ENCODE measurements at places on chromosomes 11 and 22. TPM values are rescaled to one million over a fixed set of nuclear protein-coding genes. Genes with fewer than 3 reads are reported as not detected.

GRCh38 chr22:27401321-27401720 is 400.2 kb downstream of the MN1 start:
- no peak for DNase-seq

DNA sequence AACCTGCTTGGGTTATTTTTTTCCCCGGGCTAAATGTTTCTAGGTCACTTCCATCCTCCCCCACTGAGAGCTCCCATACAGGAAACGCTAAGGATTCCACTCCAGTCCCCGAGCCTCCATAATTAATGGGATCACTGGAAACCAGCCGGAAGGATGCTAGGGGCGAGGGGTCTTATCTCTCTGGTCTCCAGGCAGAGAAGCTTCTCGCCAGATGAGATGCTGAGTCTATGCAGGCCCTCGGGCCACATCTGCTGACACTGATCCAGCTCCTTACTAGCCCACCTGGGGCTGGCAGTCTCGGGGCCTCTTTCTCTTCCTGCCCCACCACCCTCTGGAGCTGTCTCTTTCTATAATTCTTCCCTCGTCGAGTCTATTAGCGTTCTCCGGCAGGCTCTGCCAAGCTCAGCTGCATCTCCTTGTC is 125.9 kb upstream of the SYT13 start:
- no peak for DNase-seq

DNA sequence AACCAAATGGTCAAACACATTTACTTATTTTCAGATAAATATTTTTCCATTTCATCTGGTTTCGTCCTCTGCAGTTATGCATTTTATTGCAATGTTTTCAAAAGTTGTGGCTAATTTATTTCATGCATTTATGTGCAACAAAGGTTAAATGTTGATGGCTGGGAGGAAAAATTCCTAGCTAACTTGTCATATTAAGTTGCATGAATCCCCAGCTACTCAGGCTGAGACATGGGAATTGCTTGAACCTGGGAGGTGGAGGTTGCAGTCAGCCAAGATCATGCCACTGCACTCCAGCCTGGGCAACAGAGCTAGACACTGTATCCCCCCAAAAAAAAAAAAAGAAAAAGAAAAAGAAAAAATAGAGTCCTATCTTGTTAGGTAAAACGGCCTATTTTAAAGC is 1862.4 kb upstream of the RAG2 start:
- DNase-seq = no peak

- no peak for DNase-seq
Observed at GRCh38 chr11:13318498-13319295, 41.1 kb downstream of the BMAL1 start.

DNA sequence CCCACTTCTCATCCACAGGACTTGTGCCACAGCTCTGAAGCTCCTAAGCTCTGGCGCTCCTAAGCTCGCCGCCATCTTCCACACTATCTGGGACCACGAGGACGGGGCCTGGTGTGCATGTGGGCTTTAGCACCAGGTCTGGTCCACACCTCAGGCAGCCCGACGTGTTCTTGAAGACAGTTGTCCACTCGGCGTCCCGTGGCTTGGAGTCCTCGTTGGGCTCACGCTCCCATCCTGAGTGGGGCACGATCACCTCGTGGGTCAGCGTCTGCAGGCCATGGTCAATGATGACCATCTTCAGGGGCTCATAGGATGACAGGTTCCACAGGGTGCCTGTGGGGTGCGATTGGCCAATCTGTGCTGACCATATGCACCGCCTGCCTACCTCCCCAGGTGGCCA is 37.1 kb upstream of the TXNRD2 start:
- DNase-seq = no peak

TRIM48 gene
- not detected for total RNA-seq

PACS1 gene
- 28.2 TPM for total RNA-seq

All from hepatocyte (in vitro differentiated cells).